Stimulated activated CD4-positive, alpha-beta T cell treated with anti-CD3 and anti-CD28 coated beads, Interleukin-1b, Interleukin-23, amount 100 ng/mL, for 4 hours (primary cell): ENCODE measurements at places on chromosomes 2 and 18.

DNA sequence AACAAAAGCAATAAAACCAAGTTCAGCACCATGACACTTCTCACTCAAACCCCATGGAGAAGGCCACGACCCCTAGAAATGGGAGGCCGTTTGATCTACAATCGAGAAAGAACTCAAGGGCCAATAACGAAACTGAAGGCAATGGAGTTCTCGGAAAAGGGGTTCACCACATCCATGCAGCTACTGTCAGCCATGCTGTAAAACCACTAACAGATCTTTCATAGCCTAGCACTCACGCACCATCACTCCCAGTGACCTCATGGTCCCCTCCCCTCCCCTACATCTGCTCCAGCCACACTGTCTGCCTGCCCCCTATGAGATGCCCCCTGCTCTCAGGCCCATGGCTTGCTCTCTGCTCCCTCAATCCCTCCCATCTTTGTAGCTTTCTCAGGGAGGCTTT, 135.3 kb downstream of the TMEM163 start:
- DNase-seq: no peak

DNA sequence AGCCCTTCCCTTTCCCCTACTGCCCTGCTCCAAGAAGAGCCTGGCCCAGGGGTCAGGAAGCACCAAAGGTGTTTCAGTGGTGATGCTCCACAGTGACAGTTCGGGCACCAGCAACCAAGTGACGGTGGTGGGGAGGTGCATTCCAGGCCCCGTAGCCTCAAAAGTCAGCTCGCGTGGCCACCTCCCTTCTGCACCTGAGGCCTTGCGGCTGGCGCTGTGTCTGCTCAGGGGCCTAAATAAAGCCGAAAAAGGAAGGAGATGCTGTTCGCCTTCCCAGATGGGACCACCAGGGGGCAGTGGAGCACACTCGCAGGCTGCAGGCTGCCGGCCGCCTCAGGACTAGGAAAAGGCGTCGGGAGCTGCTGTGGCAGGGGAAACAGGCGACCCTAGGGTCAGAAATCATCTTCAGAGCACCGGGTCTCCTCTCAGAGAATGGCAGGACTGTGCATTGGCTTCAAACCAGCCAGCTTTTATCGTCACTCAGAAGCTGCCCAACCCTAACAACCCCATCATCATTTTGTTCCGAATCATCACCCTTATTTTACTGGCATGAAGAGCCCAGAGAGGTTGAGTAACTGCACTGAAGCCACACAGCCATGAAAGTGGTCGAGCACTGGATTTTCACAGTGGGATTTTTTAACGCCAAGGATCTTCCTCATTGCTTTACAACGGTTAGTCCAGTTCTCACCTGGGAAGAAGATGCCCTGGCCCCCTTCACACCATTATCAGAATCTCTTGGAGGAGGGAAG, 213.0 kb upstream of the CELF4 start:
- no peak for DNase-seq

GRCh38 chr2:181723731-181724130, 43.4 kb upstream of the NEUROD1 start:
- no peak for DNase-seq

DNA sequence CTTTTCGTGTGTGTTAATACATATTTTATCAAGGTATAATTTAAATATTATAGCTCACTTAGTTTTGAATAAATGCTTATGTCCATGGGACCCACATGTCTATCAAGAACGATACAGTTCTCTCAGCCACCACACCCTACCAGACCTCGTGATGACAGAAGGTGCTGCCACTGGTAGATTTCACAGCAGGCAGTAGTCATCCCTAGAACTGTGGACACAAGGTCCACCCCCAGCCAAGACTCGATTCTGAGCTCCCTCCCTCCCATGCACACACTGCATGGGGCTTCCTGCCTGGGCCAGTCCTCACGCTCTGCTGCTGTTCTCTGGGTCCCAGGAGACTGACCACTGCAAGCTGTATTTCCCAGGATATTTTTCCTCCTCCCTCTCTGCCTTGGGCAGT, 26.5 kb upstream of the CREB1 start:
- DNase-seq: no peak

- DNase-seq: no peak
Measured at GRCh38 chr18:4074647-4075046, 380.5 kb downstream of the DLGAP1 start.

DNA sequence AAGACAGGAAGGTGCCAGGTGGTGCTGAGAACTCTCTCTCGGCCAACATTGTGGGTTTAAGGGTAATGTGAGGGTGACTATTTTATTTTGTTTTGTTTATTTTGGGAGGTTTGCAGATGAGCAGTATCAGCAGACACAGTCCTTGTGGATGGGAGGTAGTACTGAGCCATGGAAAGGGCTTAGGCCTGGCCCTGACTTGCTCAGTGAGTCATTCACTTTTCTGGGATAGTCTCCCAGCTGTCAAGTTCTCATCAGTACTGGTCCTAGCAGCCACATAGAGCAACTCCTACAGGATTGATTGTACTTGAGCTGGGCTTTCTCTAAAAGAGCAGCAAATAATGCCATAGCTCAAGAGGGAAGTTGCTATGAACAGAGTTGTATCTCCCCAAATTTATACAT, 175.2 kb downstream of the LOXHD1 start:
- DNase-seq: no peak

GRCh38 chr2:74525717-74526648, at the start of gene DQX1:
DQX1 (minus strand) TSS chr2:74526231; CDS start chr2:74525729, 502 bp downstream.
- DNase-seq: no peak

- DNase-seq: no peak
Measured at GRCh38 chr2:6177811-6178210, 485.6 kb downstream of the SOX11 start.

- no peak for DNase-seq
Measured at GRCh38 chr2:240928476-240929363, 22.6 kb downstream of the CROCC2 start.

- DNase-seq: no peak
Measured at GRCh38 chr2:239688122-239688681, 287.4 kb upstream of the HDAC4 start.

GRCh38 chr2:186573531-186573930, 16.3 kb upstream of the ITGAV start:
- DNase-seq: no peak

DNA sequence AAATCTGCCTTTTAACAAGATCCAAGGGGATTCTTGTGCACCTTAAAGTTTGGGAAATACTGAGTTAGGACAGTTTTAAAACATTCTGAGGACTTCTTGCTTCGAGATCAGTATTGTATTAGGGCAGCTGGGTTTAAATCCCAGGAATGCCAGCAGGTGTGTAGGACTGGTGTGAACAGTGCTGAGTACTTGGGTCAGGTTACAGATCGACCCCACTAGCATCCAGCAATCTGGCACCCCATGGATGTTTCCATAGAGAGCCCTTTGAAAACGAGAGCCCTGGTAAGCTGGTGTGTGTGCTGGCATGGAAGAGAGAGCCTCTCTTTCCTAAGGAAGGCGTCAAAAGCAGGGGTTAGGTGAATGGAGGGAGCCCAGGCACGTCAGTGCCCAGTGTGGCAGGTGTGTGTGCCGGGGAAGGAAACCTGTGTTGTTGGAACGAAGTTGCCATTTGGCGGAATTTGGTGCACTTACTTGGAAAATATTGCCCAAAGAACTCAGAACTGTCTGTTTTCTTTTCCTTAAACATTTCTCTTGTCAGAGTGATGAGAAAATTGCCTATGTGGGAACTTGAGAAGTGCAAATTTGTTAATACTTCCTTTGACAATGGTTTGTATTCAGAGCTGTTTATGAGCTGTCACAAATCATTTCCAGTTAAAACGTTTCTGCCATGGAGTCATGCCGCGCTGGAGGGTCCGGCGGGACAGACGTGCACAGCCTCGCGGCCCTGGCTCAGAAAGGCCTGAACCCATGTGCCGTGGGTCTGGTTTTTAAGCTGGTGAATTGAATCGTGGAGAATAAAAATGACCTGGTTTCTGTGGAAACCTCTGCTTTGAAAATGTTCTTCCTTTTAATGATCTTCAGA, 38.1 kb downstream of the LDLRAD4 start:
- DNase-seq: no peak

DNA sequence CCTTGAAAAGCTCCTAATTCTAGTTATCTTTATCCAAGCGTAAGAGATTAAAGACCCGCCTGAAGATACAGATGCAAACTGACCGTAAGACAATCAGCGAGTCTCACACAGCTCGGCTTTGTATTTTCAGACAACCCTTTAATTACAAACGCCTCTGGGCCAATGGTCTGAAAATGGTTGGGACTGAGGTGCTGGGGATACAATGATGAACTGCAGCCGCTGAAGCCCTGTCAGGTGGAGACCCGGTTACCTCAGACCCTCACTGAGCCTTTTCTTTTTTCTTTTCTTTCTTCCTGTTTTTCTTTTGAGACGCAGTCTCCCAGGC, 715 bp upstream of the CFAP36 start:
- no peak for DNase-seq

- no peak for DNase-seq
Measured at GRCh38 chr2:67719351-67719750, 322.2 kb downstream of the ETAA1 start.

DNA sequence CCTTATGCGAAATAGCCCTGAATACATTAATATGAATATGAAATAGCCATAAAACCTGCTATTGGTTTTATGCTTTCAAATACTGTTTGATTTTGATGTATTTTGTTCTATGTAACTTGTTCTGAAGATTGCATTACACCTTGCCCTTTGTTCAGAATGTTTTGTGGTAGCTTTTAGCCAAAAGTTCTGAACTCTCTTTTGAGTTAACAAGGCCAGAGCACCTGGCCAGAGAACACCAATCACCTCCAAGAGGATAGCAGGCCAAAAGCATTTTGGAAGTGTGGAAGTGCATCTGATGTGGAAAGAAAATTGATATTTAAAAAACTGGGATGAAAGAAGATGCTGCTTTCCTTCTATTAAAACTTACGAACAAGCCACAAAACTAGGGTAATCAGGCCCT, 86.6 kb upstream of the PGAP1 start:
- no peak for DNase-seq

DNA sequence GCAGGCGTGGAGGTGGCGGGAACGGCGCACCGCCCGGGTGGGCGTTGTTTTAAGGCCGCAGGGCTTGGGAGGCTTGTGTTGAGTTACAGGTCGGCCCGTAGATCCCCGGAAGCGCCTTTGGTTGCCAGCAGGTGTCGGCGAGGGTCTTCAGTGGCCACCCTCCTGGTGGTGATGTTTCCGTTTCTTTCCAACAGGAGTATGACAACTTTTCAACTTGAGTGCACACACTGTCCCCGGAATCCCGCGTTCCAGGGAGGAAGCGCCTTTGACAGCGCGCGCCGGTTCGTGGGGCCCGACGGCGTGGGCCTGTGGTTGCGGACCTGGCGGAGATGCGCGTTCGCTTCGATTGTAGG, 1.0 kb upstream of the HDAC4 start:
- DNase-seq: no peak

GRCh38 chr18:12154361-12154760, 60.7 kb downstream of the ANKRD62 start:
- no peak for DNase-seq

DNA sequence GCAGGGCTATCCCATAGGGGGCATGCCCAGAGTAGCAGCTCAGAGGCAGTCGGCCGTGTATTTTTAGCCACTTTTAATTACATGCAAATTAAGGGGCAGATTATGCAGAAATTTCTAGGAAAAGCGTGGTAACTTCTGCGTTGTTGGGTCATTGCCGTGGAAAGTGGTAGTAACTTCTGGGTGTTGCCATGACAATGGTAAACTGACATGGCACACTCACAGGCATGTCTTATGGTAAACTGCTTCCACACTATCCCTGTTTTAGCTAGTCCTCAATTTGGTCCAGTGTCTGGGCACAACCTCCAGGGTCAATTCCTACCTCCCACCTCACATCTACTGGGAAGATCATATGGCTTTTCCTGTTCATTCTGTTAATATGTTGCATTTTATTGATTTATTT, 428.9 kb upstream of the FANCL start:
- no peak for DNase-seq

DNA sequence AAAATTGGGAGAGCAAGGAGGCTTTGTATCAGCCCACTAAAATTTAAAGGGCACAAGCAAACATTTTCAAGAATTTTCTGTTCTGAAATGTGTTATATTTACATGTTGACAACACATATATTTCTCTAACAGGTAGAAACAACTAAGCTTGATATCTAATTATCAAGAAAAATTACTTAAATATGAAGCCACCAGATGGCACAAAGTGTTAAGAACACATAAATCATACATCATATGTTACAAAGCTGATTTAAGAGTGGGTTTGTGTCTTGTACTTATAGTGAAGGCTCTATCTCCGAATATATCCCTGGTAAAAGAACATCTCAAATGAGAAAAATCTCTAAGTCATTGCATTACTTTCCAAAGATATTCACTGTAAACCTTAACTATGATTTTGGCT, 19.6 kb upstream of the CREB1 start:
- no peak for DNase-seq

GRCh38 chr2:135960656-135961551, 24.5 kb downstream of the DARS1 start:
- DNase-seq: no peak

- no peak for DNase-seq
Measured at GRCh38 chr2:60247471-60247870, 306.0 kb downstream of the BCL11A start.

DNA sequence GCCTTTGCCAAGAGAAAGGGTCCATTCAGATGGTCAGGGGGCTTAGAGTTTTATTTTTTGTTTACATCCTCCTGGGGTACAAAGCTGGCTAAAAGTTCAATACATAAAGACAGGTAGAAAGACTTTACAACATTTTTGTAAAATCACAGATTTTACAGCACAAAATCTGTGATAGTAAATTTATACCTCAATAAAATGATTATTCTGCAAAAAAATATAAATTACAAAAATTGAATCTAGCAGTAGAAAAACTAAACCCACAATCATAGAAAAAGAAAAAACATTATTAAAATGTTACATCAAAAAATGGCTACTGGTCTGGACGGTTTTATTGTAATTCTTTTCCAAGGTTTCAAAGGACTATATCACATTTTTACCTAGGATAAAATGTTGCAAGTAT, 674.2 kb upstream of the CHAC2 start:
- DNase-seq: no peak

- DNase-seq: no peak
Measured at GRCh38 chr2:63056107-63057050, 5.7 kb downstream of the OTX1 start.

DNA sequence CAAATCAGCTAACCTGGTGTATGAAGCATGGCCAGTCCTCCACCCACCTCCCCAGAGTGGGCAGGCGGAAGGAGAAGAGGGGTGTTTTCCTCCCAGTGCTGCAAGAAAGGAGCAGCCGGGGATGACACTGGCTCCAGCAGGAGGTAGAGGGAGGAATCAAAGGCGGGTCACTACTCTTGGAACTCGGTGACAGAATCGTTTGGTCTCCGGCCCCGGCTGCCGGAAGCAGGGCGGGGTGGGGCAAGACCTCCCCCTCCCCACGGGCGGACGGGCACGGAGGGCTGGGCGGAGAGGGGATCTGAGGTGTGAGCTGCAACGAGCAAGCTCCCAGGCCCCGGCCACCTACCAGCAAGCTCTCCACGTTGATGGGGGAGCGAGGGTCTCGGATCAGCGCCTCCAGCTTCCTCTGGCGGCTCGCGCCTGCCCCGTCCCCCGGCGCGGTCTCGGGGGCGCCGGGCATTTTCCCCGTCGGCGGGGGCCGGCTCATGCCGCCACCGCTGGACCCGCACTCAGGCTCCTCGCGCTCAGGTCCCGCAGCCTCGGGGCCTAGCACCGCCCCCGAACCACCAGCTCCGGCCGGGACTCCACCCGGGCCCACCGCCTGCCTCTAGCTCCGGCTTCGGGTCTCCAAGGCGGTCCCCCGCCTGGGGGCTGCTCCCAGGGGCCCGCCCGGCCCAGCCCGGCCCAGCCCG, 640 bp downstream of the ROCK2 start:
- DNase-seq: peak; percentile 27
